Epithelial cell of proximal tubule (primary cell): ENCODE measurements at places on chromosomes 5 and 9. TPM values are rescaled to one million over a fixed set of nuclear protein-coding genes. Genes with fewer than 3 reads are reported as not detected.

WHRN gene
- 1.7 and 5.2 TPM in 2 replicates for total RNA-seq

N4BP3 gene
- total RNA-seq = 3.1 and 4.3 TPM in 2 replicates

MYOZ3 gene
- total RNA-seq = 2.2 and 3.6 TPM in 2 replicates

GRCh38 chr9:132479733-132480132 is 69.7 kb downstream of the CFAP77 start:
- no peak for DNase-seq

DNA sequence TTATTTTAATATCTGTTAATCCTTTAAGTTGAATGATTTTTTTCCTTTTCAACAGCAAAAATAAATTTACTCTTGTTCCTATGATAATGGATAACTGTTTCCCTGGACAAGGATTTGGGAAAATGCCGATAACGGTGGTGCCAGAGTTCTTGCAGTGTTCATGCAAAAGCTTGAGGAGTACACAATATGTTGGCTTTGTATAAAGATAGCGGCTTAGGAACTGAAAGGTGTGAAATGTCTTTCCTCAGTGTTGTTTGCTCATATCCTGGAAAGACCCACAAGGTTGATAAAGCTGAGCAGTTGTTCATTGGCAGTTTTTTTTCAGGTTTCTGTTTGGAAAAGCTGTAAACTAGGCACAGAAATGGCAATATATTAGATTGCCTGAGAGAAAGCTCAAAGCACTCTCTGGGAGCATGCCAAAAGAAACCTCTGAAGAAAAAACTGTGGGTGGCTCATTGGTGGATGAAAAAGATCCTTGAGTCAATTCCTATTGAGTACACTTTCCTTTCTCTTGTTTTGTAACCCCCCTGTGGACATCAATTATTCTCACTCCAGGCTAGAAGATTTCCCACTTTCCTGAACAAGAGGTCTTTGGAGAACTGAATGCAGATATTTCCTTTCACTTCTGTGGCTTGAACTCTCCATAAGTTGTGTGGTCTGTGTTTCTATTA is 117.2 kb upstream of the RGMB start:
- DNase-seq = no peak

TNIP1 gene
- total RNA-seq = 241 and 255 TPM in 2 replicates

GRCh38 chr9:96581786-96582185 is 37.9 kb downstream of the CDC14B start:
- no peak for DNase-seq
